ENCODE measurements at places on chromosomes 16 and 17.

- no peak for DNase-seq
Measured at GRCh38 chr17:22138861-22139469, 446.6 kb downstream of the KCNJ18 start.

GRCh38 chr17:18988546-18989173 lies 15.9 kb downstream of the FAM83G start:
- DNase-seq = no peak

DNA sequence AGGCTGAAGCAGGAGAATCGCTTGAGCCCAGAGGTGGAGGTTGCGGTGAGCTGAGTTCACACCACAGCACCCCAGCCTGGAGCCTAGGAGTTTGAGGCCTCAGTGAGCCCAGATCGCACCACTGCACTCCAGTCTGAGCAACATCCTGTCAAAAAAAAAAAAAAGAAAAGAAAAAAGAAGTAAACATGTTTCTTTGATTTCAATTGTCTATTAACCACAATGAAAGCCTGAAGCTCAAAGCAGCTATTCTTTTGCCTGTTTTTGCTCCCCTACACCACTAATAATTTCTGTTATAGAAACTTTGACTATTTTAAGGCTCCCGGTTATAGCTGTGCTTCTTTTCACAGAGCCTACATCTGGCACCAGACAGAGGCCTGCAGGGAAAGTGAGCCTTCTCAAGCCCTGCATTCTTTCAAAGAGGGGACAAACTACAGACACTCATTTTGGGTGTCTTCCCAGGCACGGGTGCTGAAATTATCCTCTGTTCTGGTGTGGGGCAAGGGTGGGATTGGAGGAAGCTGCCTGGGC lies 14.2 kb upstream of the SLC52A1 start:
- DNase-seq = no peak

GRCh38 chr17:7355053-7355452 lies at the start of gene TMEM95:
TMEM95 (plus strand) TSS chr17:7355156; CDS start chr17:7355205, 49 bp downstream.
- peak; percentile 68 for DNase-seq

DNA sequence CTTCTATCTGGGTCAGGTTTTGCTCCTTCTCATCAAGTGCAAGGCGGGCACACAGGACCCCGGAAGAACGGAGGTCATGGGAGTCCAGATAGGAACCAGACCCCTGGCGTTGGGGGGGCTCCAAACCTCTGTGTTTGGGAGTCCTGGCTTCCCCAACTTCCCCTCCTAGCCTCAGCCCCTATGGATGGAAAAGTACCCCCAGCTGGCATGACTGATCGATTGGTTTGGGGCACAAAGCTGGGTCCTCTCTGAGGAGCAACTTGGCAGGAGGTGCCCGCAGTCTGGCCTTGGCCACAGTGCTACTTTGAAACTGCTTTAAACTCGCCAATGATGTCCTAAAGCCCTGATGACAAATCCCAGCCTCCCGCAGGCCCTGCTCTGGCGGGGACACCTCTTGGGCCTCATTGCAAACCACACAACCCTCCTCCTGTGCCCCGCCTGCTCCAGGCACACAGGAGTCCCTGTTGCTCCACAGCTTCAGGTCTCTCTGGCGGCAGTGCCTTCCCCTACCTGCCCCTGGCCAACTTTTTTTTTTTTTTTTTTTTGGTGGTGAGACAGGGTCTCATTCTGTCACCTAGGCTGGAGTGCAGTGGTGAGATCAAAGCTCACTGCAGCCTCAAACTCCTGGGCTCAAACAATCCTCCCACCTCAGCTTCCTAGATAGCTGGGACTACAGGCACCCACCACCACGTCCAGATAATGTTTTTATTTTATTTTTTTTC lies 38.0 kb upstream of the SNN start:
- no peak for DNase-seq

DNA sequence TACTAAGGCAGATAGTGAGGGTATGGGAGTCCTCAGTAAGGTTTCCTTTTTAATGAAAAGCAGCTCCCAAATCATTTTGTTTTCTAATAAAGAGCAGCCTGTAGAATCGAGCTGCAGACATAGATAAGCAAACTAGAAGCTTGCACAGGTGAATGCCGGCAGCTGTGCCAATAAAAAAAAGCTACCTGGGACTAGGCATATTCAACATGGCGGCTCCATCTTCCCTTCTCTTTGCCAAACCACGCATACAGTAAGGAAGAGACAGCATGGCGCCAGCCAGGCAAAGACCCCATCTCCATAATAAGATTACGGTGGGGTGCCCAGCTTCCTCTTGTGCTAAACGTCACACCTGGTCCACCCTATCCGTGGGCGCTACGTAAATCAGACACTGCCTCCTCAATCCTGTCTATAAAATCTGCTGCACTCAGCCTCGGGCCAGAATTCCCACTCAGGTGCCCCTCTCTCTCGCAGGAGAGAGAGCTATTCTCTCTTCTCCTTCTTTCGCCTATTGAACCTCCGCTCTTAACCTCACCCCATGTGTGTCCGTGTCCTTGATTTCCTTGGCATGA lies 92.7 kb upstream of the FA2H start:
- DNase-seq = no peak

DNA sequence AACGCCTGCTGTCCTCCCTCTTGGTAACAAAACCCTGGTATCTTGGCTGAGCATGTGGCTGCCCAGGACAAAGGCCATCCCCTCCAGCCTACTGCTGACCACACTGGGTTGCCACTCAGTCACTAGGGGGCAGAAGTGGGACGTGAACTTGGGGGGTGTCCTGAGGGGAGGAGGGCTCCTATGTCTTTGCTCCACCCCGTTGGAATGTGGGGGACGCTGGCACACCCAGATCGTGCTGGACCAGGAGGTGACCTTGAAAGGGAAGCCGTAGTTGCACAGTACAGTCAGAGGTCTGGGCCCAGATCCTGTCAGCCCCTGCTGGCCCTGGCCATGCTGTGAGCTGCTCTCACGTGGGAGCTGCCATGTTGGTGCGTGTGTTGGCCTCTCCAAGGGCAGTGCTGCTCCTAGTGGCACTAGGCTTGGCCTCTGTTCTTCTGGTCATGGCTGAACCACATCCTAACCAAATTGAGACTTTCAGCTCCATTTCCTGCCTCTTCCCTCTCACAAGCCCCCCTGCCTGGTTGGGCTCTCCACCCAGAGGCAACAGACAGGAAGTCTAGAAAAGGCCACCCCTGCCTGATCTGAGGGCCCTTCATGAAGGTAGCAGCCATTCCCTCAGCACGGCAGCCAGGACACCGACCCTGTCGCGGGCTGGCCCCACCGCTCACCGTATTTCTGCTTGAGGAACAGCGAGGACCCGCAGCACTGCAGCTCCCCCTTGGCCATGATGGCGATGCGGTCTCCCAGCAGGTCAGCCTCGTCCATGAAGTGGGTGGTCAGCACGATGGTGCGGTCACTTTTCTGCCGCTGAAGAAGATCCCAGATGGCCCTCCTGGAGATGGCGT lies 29.0 kb upstream of the RNPS1 start:
- no peak for DNase-seq

- DNase-seq = no peak
Measured at GRCh38 chr17:19744492-19744891, 3.6 kb downstream of the ALDH3A1 start.

- no peak for DNase-seq
Measured at GRCh38 chr17:38418062-38418692, 10.1 kb upstream of the ARHGAP23 start.

GRCh38 chr17:27049104-27049784 lies 244.7 kb upstream of the WSB1 start:
- no peak for DNase-seq

GRCh38 chr17:83137523-83137922 lies 58.1 kb downstream of the METRNL start:
- DNase-seq = no peak

DNA sequence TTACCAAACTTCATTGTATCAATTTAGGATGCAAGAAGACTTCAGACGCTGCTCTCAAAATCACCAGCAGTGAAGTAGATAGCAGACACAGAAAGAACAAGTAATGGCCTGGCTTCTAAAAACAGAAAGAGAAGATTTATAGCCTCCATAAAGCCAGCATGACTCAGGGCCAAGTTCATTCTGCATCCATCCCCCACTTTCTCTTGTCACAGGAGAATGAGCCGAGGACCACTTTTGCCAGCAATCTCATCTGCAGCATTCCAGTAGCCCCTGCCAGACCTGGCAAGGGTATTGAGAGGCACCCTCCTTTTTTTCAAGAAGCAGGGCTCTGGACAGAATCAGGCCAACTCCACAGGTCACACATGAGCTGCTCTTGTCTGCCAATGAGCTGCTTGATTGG lies 355.4 kb upstream of the SOX9 start:
- DNase-seq = no peak

DNA sequence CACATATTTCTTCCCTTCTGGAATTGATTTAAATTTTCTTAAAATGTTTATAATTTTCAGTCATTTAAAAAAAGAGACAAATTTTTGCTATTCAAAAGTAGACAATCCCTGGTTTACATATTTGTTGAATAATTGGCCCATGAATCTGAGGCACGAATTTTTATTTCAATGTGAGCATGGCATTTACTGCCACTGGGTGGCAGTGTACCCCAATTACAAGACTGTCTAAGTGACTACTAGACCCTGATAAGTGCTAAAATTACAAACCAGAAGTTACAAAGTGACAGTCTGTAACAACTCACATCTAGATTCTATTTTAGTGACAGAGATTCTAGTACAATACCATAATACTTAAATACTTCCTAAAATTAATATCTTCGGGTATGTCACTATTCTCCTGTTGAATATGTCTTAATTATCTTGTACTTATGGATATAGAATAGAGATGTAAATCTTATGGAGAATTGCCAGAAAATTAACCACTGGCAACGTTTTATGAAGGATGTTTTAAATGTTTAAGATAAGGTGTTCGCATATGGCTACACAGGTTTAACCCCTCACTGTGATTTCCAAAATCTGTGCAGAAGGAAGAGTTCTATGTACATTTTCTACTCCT lies 235.8 kb downstream of the MAP2K4 start:
- no peak for DNase-seq

- DNase-seq = peak; percentile 21
Measured at GRCh38 chr17:9021158-9021991, at the start of gene NTN1. NTN1 (plus strand) TSS chr17:9021510; CDS start chr17:9022374, 864 bp downstream.

DNA sequence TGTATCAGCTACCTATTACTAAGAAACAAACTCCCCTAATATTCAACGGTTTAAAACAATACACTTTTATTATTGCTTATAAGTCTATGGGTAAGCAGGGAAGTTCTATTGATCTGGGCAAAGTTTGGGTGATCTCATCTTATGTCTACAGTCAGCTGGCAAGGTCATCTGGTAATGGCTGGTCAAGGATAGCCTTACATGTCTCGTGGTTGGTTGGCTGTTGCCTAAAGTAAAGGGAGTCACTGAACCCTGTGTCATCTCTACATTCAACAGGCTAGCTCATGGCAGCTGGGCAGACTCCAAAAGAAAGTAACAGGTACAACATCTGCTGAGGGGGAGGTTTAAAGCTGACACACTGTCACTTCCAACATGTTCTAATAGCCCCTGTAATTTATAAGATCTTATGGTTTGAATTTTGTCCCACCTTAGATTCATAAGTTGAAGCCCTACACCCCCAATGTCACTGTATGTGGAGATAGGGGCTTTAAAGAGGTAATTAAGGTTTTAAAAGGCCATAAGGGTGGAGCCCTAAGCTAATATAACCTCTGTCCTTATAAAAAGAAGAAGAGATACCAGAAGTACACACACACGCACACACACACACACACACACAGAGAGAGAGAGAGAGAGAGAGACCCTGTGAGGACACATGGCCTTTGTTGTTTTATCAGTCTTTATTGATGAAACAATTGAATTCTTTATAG lies 419.1 kb downstream of the NPIPA8 start:
- no peak for DNase-seq

DNA sequence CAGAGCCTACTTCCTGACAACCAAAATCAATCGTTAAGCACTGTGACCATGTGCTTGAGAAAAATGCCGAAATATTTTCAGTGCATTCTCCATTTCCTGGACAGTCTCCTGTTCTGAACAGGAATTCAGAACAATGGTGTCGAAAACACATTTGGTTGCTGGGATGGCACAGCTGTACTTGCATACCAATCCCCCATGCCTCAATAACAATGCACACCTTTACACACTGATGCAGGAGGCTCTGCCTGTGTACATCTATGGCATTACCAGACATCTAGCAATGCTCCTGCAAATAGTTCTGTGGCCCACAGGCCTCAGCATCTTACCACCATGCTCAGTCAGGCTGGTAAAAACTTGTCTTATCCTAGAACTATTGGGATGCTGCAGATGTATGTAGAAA lies 6.2 kb downstream of the CHTF8 start:
- no peak for DNase-seq

DNA sequence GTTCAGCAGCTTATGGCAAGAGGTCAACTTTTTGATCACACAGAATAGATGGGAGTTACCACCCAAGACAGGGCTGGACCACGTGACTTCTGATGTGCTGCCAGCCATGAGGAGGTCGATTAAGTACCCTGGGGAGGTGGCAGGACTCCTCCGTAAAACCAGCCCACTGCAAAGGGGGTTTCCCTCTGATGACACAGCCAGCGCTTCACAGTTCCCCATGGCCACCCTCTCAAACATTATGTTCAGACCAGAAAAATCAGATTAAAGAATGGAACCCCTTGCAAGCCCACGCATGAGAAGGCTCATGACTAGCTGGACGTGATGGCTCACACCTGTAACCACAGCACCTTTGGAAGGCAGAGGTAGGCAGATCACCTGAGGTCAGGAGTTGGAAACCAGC lies 222.9 kb downstream of the CPPED1 start:
- DNase-seq = no peak

- no peak for DNase-seq
Measured at GRCh38 chr16:69563605-69564580, 1.9 kb upstream of the NFAT5 start.

- DNase-seq = no peak
Measured at GRCh38 chr17:73910206-73910605, 266.0 kb upstream of the SDK2 start.

GRCh38 chr16:17193566-17194100 lies 277.1 kb downstream of the XYLT1 start:
- no peak for DNase-seq

GRCh38 chr16:86663685-86664521 lies 85.6 kb downstream of the FOXL1 start:
- no peak for DNase-seq

DNA sequence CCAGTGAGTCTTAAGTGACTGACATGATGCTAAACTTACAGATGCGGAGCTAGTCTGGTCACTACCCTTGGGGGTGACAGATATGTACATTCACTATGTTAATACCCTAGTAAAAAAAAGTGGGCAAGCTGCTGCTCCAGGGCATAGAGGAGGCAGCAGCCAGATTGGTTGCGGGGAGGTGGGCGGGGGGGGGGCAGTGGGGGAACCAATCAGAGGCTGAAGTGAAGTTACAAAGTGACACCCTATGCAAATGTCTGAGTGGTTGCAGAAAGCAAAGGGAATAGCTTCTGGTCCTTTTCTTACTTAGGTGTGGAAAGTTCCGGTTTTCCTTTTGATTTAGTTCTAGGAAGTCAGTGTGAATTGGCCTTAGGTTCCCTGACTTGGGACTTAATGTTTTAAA lies 12.1 kb downstream of the NDEL1 start:
- no peak for DNase-seq

DNA sequence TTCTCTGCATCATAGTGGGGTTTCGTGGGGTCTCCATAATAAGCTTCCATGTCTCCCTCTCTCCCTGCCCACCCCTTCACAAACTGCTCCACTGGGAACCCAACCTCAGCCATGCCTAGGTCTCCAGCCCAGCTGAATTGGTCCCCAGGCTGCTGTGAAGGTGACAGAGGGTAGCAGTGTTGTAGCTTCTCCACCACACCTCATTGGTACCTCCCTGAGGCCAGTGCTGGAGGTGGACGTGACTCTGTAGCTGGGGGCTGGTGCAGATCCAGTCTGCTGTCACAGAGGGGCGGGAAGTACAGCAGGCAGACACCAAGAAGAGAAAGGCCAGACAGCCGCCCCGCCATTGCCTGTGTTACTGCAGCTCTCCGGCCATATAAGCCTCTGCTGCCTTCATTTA lies 82.1 kb downstream of the OR1D5 start:
- no peak for DNase-seq

GRCh38 chr17:57834146-57834741 lies 15.6 kb downstream of the MRPS23 start:
- DNase-seq = no peak

Measured in anterior cingulate cortex (tissue), 58 donors.